ENCODE measurements at places on chromosomes 7 and 10. TPM values are rescaled to one million over a fixed set of nuclear protein-coding genes. Genes with fewer than 3 reads are reported as not detected.

The HABP2 gene
- not detected for total RNA-seq

The IDI2 gene
- not detected for total RNA-seq

The AOAH gene
- total RNA-seq = 3.4 TPM

The LIPN gene
- total RNA-seq = not detected

The FAM25G gene
- not detected for total RNA-seq

The NDUFA5 gene
- total RNA-seq = 133 TPM

The EN2 gene
- not detected for total RNA-seq

The NME8 gene
- total RNA-seq = 0.10 TPM

The TWIST1 gene
- 16.4 TPM for total RNA-seq

The MAT1A gene
- 0.31 TPM for total RNA-seq

The ARHGEF35 gene
- total RNA-seq = 4.2 TPM

The TMEM270 gene
- total RNA-seq = not detected

The NKX1-2 gene
- total RNA-seq = not detected

The KCND2 gene
- total RNA-seq = 1.3 TPM

The CHN2 gene
- total RNA-seq = 7.6 TPM

Measured in tongue (tissue), 3 donors.